ENCODE measurements at places on chromosomes 12 and 14. TPM values are rescaled to one million over a fixed set of nuclear protein-coding genes. Genes with fewer than 3 reads are reported as not detected.
A peak's percentile ranks its signal among the peaks of the same experiment; 100 is the strongest.

GRCh38 chr12:6323340-6323994 lies 13.0 kb downstream of the PLEKHG6 start:
- DNase-seq, result peak; percentile 98

DNA sequence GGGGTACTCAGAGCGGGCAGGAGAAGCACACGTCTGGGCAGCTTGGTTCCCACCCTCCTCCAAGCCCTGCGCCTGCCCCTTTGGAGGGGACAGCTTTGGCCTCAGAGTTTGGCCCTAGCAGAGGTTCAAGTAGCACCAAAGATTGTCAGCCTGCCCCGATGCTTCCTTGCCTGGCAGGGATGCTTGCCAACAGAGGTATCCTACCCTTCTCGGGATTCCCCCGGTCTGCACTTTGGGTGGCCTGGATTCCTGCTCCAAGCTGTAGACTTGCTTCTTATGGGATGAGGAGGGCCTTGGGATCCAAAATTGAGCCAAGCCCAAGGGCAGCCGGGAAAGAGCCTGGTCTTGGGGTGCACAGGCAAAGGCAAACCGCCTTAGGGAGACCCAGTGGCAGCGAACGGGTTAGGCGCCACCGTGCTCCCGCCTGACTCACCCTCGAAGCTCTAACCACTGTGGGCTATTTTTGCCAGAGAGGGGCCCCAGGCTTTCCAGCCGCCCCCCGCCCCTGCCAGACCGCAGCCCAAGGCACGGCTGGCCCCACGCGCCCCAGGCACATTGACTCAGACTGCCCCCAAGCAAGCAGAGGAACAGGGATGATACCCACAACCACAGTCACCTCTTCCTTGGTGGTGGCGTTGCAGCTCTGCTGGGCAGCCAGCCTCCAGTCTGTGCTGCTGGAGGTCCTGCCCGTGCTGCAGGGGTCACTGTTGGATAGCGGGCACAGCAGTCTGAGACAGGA lies 847 bp upstream of the WNT10B start:
- no peak for DNase-seq

DNA sequence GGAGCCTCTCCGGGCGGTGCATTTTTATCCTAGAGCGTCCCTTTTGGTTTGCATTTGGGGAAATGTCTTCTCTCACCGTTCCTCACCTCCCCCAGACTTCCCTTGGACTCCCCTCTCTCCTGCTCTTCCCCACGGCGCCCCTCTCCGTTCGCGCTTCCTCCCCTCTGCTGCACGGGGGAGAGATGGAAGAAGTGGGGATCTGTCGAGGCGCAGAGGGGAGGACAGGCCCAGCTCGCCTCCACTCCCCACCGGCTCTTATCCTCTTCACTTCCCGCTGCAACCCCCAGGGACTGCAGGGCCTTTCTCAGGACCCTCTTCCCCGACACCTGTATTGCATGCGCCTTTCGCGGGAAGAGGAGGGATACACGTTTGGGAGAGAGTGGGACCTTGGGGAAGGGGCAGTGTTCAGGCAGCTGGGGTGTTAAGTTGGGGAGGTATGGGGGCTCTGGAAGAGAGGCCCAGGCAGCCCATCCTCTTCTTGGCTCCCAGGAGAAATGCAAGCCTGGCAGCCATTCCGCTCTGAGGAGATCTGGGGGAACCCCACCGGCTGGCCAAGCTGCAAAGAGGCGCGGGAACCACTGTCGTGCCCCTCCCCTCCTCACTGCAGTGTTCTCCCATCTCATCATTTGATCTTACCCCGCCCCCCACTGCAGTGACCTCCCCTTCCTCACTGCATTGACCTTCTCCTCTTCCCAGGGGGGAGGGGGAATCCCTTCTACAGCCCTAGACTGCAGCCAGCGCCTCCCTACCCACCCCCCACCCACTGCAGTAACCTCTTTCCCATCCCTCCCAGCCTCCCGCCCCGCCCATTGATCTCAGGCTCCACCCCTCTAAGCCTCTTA lies 788 bp downstream of the ENO2 start:
- DNase-seq, result no peak

- no peak for DNase-seq
Measured at GRCh38 chr14:26522967-26523366, 74.9 kb downstream of the NOVA1 start.

- DNase-seq, result no peak
Measured at GRCh38 chr12:76777765-76778216, 13.9 kb downstream of the ZDHHC17 start.

- DNase-seq, result peak; percentile 91
Measured at GRCh38 chr12:8996682-8997405, 7.5 kb downstream of the KLRG1 start.

DNA sequence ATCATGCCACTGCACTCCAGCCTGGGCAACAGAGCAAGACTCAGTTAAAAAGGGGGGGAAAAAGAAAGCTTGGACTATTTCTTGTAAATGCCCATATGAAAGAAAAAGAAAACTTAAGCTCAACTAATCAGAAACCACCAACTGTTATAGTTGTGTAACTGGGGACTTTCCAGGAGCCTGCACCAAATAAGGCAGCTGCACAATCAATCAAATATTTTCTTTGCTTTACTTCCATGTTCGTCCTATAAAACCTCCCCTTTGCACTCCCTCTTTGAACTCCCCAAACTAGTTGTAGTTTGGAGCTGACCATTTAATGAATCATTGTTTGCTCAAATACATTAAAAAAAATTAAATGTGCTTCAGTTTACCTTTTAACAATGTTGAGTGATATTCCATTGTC lies 54.9 kb downstream of the OTOGL start:
- no peak for DNase-seq

DNA sequence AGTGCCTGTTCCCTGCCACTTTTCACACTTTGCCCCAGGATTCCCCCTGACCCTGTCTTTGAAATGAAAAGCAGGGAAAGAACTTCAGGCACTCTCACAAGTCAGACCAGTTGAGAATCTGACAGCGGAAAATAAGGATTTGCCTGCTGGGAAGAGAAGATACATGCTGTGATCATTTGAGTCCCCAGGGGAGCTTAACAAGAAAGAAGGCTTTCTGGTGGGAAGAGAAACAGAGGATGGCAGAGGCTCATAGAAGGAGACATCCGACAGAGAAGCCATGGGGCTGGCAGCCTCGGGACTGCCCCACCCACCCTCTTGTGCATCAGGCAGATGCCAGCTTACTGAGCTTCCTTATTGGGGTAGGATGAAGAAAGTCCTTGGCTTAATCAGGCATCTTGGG lies 11.9 kb downstream of the TTC9 start:
- DNase-seq, result no peak

GRCh38 chr14:60651086-60651795 lies 2.0 kb upstream of the SIX1 start:
- no peak for DNase-seq

DNA sequence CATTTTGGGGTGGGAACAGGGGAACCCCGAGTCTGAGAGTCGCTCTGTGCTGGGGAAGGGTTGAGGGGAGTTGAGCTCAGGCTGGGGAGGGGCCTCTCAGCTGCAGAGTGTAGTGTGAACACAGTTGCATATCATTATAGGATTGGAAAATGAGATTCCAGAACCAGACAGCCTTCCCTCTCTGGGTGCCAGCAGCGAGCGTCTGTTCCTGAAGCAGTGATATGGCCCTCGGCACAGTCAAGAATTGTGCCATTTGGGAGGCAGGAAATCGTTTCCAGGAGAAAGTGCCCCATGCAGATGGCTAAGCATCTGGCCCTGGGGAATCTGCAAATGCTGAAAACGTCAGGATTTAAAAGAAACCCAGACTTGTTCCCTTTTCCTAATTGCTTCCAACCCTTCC lies 70.4 kb upstream of the SFSWAP start:
- DNase-seq, result peak; percentile 0

DNA sequence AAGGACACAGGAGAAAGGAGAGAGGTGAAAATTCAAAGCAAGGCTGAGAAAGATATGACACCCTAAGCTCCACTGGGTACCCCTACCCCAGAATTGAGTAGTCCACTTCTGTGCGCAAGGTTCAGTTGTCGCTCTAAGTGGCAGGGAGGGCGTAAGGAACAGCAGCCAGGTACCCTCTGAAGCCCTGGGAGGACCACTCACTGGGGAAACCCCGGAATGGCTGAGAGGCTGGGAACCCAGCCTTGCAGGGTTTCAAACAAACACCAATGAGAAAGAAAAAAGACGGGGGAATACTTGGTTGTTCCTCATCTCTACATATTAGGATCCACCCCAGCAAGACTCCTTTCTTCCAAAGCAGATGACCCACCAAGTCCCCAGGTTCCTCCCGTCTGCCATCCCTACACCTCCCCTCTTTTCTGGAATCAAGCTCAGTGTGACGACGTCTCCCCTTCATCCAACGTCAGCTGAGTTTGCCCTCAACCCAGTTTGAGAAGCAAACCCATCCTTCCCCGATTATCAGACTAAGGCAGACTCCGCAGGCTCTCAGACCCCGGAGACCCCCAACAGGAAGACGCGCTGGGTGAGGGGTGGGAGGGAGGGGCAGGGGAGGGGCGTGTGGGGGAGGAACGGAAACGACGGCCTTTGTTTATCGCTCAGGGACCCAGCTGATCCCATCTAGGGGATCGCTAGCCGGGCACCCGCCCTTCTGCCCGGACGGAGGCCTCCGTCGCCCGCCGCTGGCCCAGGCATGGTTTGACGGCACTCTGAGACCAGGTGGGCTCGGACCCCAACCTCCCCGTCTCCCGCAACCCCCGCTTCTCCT lies 795 bp downstream of the LMBR1L start:
- peak; percentile 37 for DNase-seq

- peak; percentile 71 for DNase-seq
Measured at GRCh38 chr12:100668945-100669536, 95.6 kb downstream of the GAS2L3 start.

- DNase-seq, result peak; percentile 19
Measured at GRCh38 chr12:90299666-90300065, 591.0 kb upstream of the ATP2B1 start.

Gene TAPBPL
- 28.6 TPM for polyA plus RNA-seq

Gene SOAT2
- not detected for polyA plus RNA-seq

Gene KLHDC1
- 0.77 TPM for polyA plus RNA-seq

Gene NXPH4
- polyA plus RNA-seq, result not detected

Gene B3GNT4
- 0.11 TPM for polyA plus RNA-seq

Gene TEX22
- 0.06 TPM for polyA plus RNA-seq

Gene PPP4R4
- not detected for polyA plus RNA-seq

Gene KRT2
- not detected for polyA plus RNA-seq

Gene DDX51
- 11.4 TPM for polyA plus RNA-seq

Gene PAWR
- 16.2 TPM for polyA plus RNA-seq

Gene SIX4
- polyA plus RNA-seq, result 1.8 TPM
